Fibroblast of the conjunctiva (primary cell): ENCODE measurements at places on chromosomes 3 and 15.

- DNase-seq = no peak
Measured at GRCh38 chr15:71517751-71518150, 292.6 kb upstream of the NR2E3 start.

DNA sequence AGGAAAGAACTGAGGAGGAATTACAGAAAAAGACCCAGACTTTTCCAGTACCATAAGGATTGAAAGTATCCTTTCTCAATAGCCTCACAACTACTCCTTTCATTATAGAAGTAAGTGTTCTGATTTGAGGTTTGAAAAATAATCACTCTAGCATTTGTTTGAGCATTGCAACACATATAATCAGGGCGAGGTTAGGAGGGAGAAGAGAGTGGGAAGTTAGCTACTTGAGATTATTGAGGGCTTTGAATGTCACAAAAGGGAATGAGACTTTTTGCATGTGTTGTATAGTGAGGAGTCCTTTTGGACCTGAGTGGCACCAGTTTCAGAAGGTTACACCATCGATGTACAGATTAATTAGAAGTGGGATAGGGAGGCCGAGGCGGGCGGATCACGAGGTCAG, 65.2 kb upstream of the TNIK start:
- no peak for DNase-seq

DNA sequence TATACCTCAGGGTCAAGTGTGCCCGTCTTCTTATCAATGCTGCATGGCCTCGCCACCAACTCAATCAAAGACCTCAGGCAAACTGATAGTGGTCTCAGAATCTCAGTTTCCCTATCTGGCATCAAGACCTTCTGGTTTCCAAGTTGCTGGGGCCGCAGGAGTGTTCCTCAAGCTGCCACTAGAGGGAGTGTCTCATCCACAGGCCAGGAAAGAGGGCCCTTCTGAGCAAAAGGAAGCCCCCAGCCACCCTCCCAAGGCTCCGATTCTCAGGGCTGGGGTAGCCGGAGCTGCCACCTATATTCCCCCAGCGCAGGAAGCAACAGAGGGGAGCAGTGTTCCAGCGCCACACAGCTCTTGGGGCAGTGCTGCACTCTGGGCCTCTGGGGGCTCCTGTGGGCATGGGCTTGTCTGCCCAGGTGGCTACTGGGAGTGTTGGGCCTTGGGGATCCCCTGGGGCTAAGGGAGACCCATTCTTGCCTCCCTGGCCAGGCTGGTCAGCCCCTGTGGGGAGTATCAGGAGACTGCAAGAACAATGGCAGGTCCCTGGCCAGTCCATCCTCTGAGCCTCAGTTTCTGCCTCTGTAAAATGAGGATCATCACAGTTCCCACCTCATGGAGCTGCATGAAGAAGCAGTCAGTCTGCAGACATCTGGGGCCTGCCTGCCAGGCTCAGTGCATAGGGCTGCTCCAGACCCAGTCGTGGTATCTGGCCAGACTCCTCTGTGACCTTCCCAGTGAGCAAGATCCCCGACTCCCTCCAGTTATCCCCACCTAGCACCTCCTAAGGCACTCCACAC, 23.4 kb upstream of the SEC13 start:
- no peak for DNase-seq

GRCh38 chr3:27378331-27378730, 9.1 kb upstream of the NEK10 start:
- no peak for DNase-seq

DNA sequence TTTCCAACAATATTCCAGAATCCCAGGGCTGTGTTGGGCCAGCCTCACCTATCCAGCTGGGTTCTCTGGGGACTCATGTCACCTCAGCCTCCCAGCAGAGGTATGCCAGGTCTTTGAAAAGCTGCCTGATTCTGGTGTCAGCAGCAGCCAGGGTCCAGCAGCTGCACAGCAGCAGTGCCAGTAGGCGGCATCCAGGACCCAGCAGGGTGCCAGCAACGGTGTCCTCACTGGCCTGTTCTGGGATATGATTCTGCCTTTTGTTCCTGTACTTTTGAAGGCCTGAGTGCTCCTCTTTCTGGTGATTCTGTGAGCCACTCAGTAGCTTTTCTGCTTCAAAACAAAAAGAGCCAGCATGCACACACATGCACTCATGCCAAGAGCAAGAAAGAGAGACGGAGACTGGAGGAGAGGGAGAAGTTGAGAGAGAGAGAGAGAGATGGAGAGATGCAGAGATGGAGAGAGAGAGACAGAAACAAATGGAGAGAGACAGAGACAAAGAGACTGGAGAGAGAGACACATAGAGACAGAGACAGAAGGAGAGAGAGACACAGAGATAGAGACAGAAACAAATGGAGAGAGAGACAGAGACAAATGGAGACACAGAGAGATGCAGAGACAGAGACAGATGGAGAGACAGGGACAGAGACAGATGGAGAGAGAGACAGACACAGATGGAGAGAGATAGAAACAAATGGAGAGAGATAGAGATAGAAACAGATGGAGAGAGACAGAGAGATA, 205.7 kb downstream of the UACA start:
- no peak for DNase-seq

DNA sequence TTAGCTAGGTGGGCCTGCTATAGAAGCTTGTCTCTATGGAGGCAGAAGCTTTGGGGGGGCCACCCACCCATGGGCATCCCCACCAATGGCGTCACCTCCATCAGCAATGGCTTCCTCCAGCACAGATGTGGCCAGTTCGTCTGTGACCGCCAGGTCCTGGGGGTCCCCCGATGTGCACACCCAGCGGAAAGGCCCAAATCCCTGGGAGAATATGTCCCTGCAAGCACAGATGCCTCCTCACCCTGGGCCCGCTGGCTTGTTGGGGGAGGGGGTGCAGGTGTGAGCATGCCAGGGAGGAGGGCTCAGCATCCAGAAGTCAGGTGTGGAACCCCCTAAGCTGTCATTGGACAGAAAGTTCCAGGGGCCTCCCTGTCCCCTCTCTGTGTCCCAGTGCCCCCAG, 19.6 kb downstream of the UROC1 start:
- no peak for DNase-seq

GRCh38 chr3:145943952-145944351, 217.0 kb downstream of the PLOD2 start:
- DNase-seq = no peak
